ENCODE measurements at places on chromosomes 3 and 15. TPM values are rescaled to one million over a fixed set of nuclear protein-coding genes. Genes with fewer than 3 reads are reported as not detected.

- no peak overlapping the region for H3K4me3 ChIP-seq
- no peaks in the 10 kb centered on the region for H3K4me1 ChIP-seq
- no peaks in the 10 kb centered on the region for H3K27me3 ChIP-seq
- no peaks in the 10 kb centered on the region for H3K36me3 ChIP-seq
- no peak overlapping the region for H3K27ac ChIP-seq
- DNase-seq = no peak
These were observed 132.7 kb downstream of the SLC25A26 start for GRCh38 chr3:66353530-66353929.

DNA sequence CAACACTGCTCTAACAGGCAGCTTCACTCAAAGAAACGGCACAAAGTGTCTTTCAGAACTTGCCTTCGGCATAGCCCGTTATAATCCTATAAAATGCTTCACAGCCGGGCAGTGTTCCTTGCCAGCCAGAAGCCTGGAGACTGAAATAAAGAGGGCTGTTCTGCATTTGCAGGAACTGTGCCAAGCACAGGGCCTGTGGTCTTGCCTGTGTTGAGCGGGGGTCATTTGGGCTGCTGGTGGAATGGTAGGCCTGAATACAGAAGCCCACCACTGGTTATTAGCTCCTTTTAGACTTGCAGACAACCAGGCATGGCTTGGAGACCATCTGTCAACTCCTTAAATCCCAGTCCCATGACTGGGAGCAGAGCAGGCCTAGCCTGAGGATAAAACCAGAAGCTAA lies 4.7 kb upstream of the ARHGEF3 start:
- no peak overlapping the region for H3K4me3 ChIP-seq
- H3K36me3 ChIP-seq = no peaks in the 10 kb centered on the region
- no peak overlapping the region for H3K27ac ChIP-seq
- no peaks in the 10 kb centered on the region for H3K27me3 ChIP-seq
- DNase-seq = no peak

DNA sequence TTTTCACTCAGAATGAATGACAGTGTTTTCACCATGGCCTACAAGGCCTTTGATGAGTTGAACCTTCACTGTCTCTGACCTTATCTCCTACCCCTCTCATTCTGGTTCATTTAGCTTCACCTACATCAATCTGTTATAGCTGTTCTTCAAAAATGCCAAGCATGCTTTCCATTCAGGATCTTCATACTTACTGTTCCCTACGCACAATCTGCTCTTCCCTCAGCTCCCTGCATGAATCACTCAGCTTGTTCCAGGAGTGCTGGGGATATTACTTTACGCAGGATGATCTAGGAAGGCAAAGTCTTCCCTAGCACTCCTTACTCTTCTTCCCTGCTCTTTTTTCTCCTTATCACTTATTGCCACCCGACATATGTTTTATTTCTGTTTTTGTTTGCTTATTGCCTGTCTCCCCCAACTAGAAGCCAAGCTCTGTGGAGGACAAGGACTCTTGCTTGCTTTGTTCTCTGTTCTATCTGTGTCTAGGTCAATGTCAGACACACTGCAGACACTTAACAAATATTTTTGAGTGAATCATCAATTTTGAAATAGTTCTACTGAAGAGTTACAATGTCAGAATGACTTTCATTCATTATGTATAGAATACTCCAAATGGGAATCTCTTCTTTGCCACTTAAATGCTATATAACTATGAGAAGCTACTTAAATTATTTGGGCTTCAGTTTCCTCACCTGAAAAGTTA lies 238.3 kb upstream of the FEZF2 start:
- H3K27ac ChIP-seq = no peak overlapping the region
- DNase-seq = no peak

The TXNRD3 gene
- total RNA-seq = 17.0 TPM

The CHRFAM7A gene
- 4.1 TPM for total RNA-seq
